ENCODE measurements at places on chromosomes 2 and 18. TPM values are rescaled to one million over a fixed set of nuclear protein-coding genes. Genes with fewer than 3 reads are reported as not detected.

- H3K4me1 ChIP-seq = peaks cover 29% of the 10 kb centered on the region
- no peak overlapping the region for H3K4me3 ChIP-seq
- no peak overlapping the region for H3K27ac ChIP-seq
- H3K27me3 ChIP-seq = peaks cover 3% of the 10 kb centered on the region
- H3K36me3 ChIP-seq = no peaks in the 10 kb centered on the region
- DNase-seq = no peak
Measured at GRCh38 chr2:60371219-60371618, 182.2 kb downstream of the BCL11A start.

DNA sequence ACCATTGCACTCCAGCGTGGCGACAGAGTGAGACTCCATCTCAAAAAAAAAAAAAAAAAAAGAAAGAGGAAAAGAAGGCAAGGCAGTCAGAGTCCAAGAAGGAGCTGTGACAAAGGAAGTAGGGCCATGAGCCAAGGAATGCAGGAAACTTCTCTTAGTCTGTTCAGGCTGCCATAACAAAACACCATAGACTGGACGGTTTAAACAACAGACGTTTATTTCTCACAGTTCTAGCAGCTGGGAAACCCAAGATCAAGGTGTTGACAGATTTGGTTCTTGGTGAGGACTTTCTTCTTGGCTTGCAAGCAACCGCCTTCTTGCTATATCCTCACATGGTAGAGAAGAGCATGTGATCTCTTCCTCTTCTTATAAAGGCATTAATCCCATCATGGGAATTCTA lies 13.1 kb upstream of the SUMO1 start:
- no peak for DNase-seq
- no peak overlapping the region for H3K4me3 ChIP-seq
- H3K27ac ChIP-seq = no peak overlapping the region
- H3K36me3 ChIP-seq = no peaks in the 10 kb centered on the region
- peaks cover 3% of the 10 kb centered on the region for H3K4me1 ChIP-seq
- H3K27me3 ChIP-seq = peaks cover 2% of the 10 kb centered on the region

The KIF5C gene
- 50.6 TPM for total RNA-seq

- H3K36me3 ChIP-seq = peaks cover 14% of the 10 kb centered on the region
- no peak overlapping the region for H3K4me3 ChIP-seq
- H3K4me1 ChIP-seq = peaks cover 15% of the 10 kb centered on the region
- H3K27me3 ChIP-seq = no peaks in the 10 kb centered on the region
- DNase-seq = no peak
- no peak overlapping the region for H3K27ac ChIP-seq
Measured at GRCh38 chr2:221562226-221562625, 9.9 kb downstream of the EPHA4 start.

DNA sequence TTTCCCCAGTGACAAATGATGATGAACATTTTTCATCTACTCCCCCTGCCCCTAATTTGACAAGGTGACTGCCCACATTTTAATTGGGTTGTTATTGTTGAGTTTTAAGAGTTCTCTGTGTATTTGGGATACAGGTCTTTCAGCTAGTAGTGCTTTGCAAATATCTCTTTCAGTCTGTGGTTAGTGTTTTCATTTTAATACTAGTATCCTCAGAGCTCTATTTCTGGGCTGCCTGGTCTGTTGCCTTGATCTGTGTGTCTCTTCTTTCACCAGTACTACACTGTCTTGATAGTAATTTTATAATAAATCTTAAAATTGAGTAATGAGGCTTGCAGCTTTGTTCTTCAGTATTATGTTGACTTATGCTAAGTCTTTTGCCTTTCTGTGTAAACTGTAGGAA lies 19.7 kb downstream of the EIF5B start:
- H3K27me3 ChIP-seq = no peaks in the 10 kb centered on the region
- H3K4me1 ChIP-seq = peaks cover 12% of the 10 kb centered on the region
- no peak overlapping the region for H3K27ac ChIP-seq
- peaks cover 3% of the 10 kb centered on the region for H3K36me3 ChIP-seq
